ENCODE measurements at places on chromosomes 11 and 22. TPM values are rescaled to one million over a fixed set of nuclear protein-coding genes. Genes with fewer than 3 reads are reported as not detected.

DNA sequence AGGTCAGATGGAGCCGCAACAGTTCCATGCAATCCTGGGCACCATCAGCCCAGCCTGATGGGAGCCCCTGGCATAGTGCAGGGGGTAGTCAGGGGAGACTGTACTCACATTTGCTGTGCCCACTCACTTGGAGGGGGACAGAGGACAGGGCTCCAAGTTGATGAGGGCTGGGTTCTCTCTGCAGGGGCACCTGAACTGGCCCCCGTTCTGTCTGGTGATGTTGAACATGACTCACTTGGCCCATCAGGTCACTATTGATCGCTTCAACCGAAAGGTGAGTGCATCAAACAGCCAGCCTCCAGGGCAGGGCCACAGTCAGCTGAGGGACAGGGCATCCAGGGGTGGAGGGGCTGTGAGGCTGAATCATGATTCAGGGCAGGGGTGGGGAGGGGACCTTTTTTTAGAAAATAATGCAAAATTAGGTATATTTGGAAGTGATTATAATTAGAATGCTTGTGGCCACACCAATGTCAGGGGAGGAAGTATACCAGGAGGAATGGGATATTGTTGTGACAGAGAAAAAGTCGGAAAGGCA lies 66.4 kb downstream of the OTOG start:
- no peak for DNase-seq

DNA sequence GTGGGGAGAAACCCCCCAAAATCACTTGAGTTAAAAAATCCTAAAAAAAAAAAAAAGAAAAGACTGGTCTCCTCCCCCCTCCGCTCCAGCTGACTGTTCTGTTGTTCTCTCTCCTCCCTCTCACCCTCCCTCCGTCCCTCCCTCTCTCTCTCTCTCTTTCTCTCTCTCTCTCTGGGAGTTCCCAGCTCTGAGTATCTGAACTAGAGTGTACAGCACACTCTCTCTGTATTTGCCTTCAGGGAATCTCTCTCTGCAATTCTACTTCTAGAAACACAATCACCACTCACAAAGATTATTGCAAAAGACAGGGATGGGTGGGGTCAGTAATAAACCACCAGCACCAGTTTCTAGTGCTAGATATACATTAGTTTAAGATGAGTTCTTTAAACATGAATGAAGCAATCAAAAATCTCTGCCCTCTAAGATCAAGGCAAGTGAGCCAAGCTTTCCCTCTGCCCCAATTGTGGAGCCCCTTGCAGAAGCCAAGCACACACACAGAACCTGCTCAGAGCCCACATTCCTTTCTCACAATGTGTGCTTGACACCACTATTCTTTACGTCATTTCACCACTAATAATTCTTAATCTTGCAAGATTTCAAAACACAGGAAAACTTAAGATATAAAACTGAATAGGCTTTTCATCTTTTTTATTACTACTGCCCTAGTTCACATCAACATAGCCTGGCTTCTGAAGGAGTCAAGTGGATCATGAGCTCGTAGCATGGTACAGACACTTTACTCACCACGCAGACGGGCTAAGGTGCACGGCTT lies 133.5 kb downstream of the RBFOX2 start:
- DNase-seq: no peak

DNA sequence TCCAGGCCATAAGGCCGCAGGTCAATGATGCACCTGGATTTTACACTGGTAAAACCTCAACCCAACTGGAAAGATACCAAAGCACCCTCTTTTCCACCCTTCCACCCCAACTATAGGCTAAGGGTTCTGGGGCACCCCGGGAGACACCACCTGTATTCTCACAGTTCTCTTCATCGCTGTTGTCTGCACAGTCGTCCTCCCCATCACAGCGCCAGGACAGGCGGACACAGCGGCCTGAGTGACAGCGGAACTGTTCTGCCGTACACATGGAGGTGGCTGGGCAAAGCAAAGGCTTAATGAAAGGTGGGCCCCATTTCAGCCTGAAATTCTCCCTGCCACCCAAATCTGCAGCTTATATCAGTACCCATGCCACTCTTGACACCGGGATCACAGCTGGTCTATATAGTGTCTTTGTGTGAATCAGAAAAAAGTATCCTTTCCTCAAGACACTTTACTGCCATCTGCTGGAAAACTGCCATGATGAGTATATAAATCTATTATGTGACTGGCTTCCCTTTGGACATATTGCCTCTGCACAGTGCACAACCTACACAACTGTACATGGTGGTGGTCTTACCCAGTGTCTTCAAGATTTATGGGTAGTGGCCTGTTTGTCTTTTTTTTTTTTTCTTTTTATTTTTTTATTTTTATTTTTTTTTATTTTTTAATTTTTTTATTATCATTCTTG lies 21.5 kb downstream of the LRP4 start:
- DNase-seq: no peak

DNA sequence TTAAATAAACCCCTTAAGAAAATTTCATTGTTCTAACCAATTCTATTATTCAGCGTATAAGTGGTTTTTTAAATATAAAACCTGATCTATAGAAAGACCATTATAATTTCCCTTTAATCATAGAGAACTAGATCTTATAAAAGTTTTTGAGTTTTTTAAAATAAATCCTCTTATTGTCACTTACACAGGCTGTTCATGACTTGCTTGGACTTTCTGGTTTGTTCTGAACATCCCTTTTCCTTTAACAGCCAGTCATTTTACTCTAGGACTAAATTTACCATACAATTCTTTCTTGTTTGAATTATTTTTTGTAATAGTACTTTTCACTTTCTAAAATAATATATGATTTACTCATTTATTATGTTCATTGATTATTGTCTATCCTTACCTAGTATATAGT lies 4.7 kb downstream of the NXPE2 start:
- no peak for DNase-seq

Gene IL17REL
- total RNA-seq: not detected

DNA sequence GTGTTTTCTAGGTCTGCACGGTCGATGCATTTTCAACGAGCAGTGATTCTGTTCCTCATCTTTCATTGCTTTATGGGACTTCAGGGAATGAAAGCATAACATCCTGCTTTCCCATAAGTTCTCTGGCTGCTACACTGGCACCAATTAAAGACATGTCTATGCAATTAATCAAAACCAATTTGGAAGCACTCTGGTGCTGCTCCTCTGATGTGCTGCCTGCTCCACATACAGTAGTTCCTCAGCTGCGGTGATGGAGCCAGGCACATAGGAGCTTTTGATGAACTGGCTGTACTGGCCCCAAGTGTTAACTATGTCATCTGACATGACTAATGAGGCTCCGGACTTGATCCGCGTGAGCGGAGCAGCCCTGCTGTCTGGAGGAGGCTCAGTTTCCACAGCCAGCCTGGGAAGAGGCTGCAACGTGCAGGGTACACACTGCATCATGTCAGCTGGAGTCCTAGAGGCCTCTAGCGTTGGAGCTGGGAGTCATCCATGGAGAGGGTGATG lies 29.8 kb downstream of the GVQW3 start:
- no peak for DNase-seq

GRCh38 chr22:37647928-37648327 lies 8.5 kb downstream of the SH3BP1 start:
- no peak for DNase-seq

Gene CDC42EP2
- total RNA-seq: 7.7 TPM

DNA sequence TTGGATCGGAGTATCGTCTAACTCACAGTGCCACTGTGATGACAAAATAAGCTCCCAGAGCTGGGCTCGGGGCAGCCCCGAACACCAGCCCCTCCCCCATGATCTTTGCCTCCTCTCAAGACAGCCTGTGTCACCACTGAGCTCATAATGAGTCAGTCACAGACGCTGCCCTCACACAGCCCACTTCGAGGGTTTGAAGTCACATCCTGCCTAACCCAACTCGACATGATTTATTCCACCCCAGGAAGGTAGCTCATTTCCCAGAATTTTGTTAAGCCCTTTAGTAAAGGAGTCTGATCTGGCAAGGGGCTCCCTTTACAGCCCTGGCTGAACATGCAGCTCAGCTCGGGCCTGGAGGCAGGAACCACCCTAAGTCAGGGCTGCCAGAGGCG lies 22.8 kb downstream of the MYH9 start:
- no peak for DNase-seq

Gene ARHGAP20
- 5.2 TPM for total RNA-seq

GRCh38 chr11:17150521-17150920 lies 57.3 kb downstream of the PIK3C2A start:
- DNase-seq: no peak

GRCh38 chr11:36350137-36350513 lies 54.0 kb downstream of the PRR5L start:
- no peak for DNase-seq

Gene TNNI2
- 28.3 TPM for total RNA-seq

- no peak for DNase-seq
Observed at GRCh38 chr11:33208150-33208549, 46.9 kb upstream of the CSTF3 start.

- peak; percentile 95 for DNase-seq
Observed at GRCh38 chr11:114159802-114160632, 100.5 kb downstream of the ZBTB16 start.

Gene DRICH1
- total RNA-seq: not detected

Gene OR5B2
- not detected for total RNA-seq

Gene CATSPERZ
- total RNA-seq: not detected

Gene OR52H1
- total RNA-seq: not detected

GRCh38 chr22:47192651-47193437 lies 430.4 kb downstream of the TBC1D22A start:
- peak; percentile 76 for DNase-seq

DNA sequence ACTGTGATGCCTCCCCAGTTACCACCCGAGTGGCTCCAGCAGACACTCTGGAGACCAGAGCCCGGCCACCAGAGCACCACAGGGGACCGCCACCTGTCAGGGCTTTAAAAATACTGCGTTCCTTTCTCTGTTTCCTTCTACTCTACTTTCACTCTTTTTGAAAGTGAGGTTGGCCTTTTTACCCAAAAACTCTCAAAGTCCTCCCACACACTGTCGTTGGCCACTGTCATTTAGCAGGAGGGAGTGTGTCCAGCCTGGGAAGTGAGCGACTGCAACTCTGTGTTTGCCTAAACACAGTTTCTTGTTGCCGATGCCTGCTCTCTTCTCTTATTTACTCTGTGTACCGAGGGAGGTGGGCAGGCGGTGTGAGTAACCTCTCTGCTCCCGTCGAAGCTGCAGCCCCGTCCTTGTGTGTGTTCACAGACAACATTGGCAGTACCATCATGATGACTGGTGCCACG lies 90.8 kb upstream of the CLDN5 start:
- DNase-seq: no peak

Gene LRRN4CL
- total RNA-seq: 2.1 TPM

DNA sequence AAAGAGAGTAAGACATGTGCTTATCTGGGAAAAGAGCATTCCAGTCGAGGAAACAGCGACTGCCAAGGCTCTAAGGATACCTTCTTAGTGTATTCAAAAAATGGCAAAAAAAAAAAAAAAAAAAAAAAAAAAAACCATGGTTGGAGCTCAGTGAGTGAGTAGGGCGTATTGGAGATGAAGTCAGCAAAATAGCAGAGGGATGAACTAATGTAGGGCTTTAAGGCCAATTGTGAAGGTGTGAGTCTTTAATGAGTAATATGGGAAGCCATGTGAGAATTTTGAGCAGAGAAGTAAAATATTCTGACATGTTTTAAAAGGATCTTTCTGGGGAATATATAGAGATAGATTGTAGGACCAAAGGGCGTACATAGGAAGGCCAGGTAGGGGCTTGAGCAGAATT lies 498.6 kb upstream of the ISX start:
- DNase-seq: no peak

DNA sequence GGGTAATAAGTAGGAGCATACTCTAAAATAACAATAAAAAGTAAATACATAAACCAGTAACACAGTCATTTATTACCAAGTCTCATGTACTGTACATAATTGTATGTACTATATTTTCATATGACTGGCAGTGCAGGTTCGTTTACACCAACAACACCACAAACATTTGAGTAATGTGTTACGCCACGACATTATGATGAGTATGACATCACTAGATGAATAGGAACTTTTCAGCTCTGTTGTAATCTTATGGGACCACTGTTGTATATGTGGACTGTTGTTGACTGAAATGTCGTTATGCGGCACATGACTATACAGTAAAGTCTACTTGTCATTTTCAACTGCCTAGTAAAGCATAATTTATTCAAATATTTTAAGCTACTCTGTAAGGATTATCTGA lies 18.6 kb downstream of the KIF18A start:
- no peak for DNase-seq

Gene SLC22A9
- not detected for total RNA-seq

- DNase-seq: no peak
Observed at GRCh38 chr11:61969391-61969758, 1.9 kb upstream of the FTH1 start.

- DNase-seq: no peak
Observed at GRCh38 chr22:18980829-18981228, 44.7 kb upstream of the PRODH start.

DNA sequence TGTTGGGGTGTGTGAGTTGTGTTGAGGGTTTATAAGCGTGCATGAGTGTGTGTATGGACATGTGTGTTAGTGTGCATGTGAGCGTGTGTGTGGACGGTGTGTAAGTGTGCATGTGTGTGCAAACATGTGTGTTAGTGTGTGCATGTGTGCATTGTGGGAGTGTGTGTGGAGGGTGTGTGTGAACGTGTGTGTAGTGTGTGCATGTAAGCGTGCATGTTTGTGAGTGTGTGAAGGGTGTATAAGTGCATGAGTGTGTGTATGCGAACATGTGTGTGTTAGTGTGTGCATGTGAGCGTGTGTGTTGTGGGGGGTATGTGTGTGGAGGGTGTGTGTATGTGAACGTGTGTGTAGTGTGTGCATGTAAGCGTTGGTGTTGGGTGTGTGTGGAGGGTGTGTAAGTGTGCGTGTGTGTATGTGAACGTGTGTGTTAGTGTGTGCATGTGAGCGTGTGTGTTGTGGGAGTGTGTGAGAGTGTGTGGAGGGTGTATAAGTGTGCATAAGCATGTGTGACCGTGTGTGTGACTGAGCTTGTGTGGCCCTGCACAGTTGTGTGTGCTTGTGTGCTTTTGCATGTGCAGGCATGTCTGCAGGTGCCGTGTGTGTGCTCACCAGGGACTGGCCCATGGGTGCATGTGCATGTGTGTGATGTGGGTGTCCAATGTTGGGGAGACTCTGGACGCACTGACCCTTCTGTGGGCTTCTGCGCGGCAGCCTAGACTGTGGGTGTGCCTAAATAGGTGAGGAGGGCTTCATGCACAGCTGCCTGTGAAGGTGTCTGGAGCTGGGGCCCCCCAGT lies 866.2 kb downstream of the TBC1D22A start:
- DNase-seq: no peak

DNA sequence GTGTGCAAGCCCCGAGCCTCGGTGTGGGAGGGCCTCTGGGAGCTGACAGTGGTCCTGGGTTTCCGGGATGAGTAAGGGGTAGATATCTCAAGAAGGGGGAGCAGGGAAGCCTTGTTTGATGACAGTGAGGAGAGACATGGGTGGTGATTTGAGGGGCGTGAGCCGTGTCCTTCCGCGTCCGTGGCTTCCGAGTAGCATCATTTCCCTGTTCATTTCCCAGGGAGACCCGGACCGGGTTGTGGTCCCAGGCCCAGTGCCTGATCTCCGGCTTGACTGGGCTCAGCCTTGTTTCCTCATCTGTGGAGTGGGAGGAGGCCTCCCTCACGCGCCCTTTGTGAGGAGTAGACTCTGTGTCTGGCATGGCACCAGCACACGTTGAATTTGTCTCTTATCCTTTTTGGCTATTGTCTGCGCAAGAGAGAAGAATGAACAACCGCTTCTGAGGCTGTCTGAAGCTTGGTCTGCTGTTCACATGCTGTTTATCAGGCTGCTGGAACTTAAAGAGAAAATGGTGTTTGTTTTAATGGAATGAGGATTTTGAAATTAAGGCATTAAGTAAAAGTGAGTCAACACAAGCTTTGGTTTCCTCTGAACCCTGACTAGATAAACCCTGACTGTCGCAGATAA lies 348.5 kb downstream of the TBC1D22A start:
- no peak for DNase-seq

- peak; percentile 36 for DNase-seq
Observed at GRCh38 chr22:48779661-48780596, 1047.7 kb downstream of the BRD1 start.

All from upper lobe of left lung (tissue), 6 donors.